ENCODE measurements at places on chromosomes 5 and 9. TPM values are rescaled to one million over a fixed set of nuclear protein-coding genes. Genes with fewer than 3 reads are reported as not detected.
A peak's percentile ranks its signal among the peaks of the same experiment; 100 is the strongest.

- no peaks in the 10 kb centered on the region for H3K4me1 ChIP-seq
- no peaks in the 10 kb centered on the region for H3K36me3 ChIP-seq
- H3K27me3 ChIP-seq: no peaks in the 10 kb centered on the region
- no peak overlapping the region for H3K4me3 ChIP-seq
Observed at GRCh38 chr5:62475072-62475471, 62.5 kb downstream of the IPO11 start.

Gene KLF9
- 20.6 TPM for total RNA-seq

Gene C1QTNF2
- total RNA-seq: not detected

- no peaks in the 10 kb centered on the region for H3K4me1 ChIP-seq
- H3K27me3 ChIP-seq: no peaks in the 10 kb centered on the region
- no peak overlapping the region for H3K4me3 ChIP-seq
Observed at GRCh38 chr5:77301447-77301883, 91.0 kb downstream of the PDE8B start.

Gene SEMA6A
- total RNA-seq: not detected

Gene C9orf153
- total RNA-seq: 0.55 TPM

GRCh38 chr9:34771007-34771406 is 61.1 kb upstream of the CCL21 start:
- no peak overlapping the region for H3K27ac ChIP-seq
- no peaks in the 10 kb centered on the region for H3K27me3 ChIP-seq
- H3K4me3 ChIP-seq: no peak overlapping the region
- H3K4me1 ChIP-seq: no peaks in the 10 kb centered on the region

Gene CAAP1
- 20.0 TPM for total RNA-seq

Gene TICAM2
- 1.3 TPM for total RNA-seq

DNA sequence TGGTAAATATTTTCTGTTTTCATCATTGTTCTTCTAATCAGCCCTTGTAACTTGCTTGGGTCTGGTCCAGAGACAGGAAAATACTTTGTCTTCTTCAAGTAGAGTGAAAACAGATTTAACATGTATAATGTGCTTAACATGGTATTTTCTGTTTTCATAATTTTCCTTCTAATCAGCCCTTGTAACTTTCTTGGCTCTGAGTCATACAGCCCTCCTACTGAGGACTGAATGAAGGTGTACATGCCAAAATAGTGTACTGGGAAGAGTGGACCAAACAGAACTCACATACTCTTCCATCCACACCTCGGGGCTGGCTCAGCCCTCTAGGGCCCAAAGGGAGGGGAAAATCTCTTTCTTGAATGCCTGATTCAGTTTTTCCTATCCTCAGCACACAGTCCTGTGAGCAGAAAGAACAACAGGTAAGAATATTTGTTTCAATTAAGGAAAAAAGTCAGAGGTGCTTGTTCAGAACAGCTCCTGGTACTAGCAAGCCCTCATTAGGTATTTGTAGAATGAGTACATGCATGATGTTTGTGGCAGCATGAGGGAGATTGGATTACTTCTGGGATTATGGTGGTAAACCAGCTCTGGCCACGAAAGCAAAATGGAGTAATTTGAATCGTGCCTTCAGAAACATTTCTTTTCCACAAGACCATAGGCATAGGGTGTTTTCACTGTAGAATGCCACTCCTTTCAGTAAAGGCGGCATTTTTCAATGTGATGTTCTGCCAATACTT is 24.2 kb upstream of the MACIR start:
- H3K27me3 ChIP-seq: no peaks in the 10 kb centered on the region
- no peaks in the 10 kb centered on the region for H3K36me3 ChIP-seq
- H3K27ac ChIP-seq: no peak overlapping the region
- H3K4me3 ChIP-seq: no peak overlapping the region

DNA sequence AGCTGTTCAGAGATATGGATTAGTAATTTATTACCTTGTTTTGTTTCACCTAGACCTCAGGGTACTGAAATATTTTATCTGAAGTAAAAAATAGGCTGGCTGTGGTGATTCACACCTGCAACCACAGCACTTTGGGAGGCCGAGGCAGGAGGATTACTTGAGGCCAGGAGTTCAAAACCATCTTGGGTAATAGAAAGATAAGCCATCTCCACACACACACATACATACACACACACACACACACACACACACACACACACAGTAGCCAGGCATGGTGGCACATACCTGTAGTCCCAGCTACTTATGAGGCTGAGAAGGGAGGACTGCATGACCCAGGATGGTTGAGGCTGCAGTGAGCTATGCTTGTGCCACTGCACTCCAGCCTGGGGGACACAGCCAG is 3.7 kb downstream of the ANXA2R start:
- DNase-seq: no peak
- H3K27me3 ChIP-seq: no peaks in the 10 kb centered on the region
- H3K4me1 ChIP-seq: peaks cover 35% of the 10 kb centered on the region
- H3K4me3 ChIP-seq: no peak overlapping the region
- H3K27ac ChIP-seq: peak overlapping the region; percentile 76
- no peaks in the 10 kb centered on the region for H3K36me3 ChIP-seq

DNA sequence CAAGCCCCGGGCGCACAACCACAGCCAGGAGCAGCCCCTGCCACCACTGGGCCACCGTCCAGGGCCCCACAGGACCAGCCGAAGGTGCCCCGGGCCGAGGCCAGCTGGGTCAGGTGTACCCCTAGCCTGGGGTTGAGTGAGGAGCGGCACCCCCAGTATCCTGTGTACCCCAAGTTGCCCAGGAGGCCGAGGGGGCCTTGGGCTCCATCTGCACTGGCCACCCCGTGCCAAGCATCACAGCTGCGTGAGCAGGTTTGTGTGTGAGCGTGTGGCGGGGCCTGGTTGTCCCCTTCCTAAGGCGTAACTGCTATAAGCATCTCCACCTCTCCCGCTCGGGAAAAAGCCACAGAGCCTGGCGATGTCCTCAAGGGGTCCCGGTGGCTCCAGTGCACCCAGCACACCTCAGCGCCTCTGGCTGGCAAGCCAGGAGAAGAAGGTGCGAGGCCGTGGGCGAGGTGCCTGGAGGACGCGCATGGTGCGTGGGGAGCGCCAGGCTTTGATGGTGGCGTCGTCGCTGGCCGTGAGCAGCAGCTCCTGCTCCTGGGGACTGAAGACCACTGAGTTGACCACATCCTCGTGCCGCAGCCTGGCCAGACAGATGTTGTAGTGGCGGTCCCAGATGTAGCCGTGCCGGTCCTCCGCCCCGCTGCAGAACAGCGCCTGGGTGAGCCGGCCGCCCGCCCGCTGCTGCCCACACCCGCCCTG is 3.9 kb downstream of the FBXW5 start:
- no peak overlapping the region for H3K4me3 ChIP-seq
- H3K27ac ChIP-seq: no peak overlapping the region

Gene TMC1
- total RNA-seq: not detected

Gene FGF1
- not detected for total RNA-seq

Gene SLC36A3
- not detected for total RNA-seq

GRCh38 chr5:149411738-149412519 is 32.8 kb upstream of the IL17B start:
- no peak overlapping the region for H3K27ac ChIP-seq
- DNase-seq: no peak
- no peaks in the 10 kb centered on the region for H3K4me1 ChIP-seq
- H3K4me3 ChIP-seq: no peak overlapping the region
- no peaks in the 10 kb centered on the region for H3K27me3 ChIP-seq

DNA sequence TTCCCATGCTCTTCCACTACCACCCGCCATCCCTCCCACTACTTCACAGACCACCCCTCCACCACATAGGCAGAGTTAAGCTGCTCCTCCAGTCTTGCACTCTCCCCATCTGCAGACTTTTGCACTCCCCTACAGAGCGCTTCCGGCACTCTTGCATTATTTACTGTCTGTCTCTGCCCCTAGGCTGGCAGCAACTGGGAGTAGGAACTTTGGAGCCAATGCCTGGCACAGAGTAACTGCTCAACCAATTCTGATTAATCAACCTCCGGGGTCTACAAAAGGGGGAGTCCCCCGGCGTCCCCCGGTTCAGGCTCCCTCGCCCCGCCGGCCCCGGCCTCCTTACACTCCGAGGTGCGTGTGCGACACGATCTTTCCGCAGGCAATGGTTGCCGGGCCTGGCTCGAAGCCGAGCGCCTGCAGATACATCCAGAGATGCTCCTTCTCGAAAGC is 498 bp downstream of the HAUS6 start:
- peak overlapping the region; percentile 74 for H3K27ac ChIP-seq
- no peaks in the 10 kb centered on the region for H3K36me3 ChIP-seq
- no peaks in the 10 kb centered on the region for H3K27me3 ChIP-seq
- peaks cover 32% of the 10 kb centered on the region for H3K4me1 ChIP-seq
- peak; percentile 43 for DNase-seq

DNA sequence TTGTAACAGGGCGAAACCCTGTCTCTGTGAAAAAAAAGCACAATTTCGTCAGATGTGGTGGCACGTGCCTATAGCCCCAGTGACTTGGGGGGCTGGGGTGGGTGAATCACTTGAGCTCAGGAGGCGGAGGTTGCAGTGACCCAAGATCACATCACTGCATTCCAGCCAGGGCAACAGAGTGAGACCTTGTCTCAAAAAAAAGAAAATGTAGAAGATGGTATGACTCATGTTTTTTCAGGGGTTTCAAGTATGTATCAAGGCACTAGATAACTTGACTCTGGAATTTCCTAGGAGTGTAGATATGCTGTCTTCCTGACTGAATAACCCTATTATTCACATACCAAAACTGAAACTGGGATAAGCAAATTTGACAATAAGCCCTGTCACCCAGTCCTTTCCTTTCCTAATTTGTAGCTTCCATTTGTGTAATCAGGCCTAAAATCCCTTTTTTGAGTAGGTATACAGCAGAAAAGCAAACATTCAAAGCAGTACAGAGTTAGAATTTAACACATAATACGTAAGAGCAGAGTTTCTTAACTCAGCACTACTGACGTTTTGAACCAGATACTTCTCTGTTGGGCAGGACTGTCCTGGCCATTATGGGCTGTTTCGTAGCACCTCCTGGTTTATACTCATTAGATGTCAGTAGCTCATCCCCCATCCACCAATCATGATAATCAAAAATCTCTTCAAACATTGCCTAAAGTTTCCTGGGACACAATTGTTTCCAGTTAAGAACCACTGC is 17.3 kb upstream of the ANKRD18B start:
- H3K36me3 ChIP-seq: no peaks in the 10 kb centered on the region
- H3K27me3 ChIP-seq: no peaks in the 10 kb centered on the region
- DNase-seq: no peak
- H3K4me1 ChIP-seq: no peaks in the 10 kb centered on the region

DNA sequence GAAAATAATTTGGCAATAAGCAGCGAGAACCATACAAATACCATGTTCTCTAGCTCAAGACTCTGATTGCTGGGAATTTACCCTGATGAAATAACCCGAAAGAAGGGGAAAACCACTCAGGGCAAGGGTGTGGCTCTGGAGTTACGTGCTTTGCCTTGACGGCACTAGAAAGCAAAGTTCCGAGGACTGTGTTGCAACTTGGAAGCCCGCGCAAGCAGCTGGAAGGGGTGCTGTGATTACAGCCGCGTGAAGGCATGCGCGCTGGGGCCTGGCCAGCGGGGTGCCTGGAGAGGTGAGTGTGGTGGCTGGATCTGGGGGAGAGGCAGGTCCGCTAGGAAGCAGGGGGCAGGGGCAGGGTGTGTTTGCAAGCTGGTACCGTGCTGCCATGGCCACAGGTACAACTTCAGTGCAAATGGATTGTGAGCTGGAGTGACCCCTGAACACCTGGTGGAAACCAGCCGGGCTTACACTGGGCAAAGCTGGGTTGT is 52.6 kb upstream of the CNOT6 start:
- H3K4me1 ChIP-seq: no peaks in the 10 kb centered on the region
- H3K4me3 ChIP-seq: no peak overlapping the region
- no peak overlapping the region for H3K27ac ChIP-seq
- H3K27me3 ChIP-seq: no peaks in the 10 kb centered on the region

DNA sequence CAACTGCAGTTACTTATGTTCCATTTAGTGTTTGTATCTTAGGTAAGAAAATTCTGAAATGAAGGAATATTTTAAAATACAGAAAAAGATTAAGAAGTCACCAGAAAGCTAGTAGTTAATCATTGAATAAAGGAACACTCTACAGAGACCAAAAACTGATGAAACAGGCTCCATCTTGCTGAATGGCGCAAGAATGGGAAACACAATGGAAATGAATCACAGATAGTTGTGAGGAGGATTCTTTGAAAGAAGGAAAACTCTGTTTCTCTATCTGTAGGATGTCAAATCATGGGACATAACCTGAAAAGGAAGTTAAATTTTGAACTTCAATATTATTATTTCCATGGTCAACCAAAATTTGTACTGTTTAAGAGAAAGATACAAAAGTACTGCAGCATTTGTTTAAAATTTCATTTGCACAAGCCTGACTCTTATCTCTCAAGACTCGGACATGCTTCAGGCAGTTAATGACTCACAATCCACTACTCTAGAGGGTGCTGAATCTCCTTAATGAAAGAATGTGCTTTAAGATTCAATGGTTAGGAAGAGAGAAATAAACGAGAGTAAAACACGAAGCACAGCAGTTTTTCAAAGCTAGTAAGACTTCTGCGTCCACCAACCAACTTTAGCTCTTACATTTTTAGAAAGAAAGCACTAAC is 1064.4 kb upstream of the DMAC1 start:
- no peak overlapping the region for H3K4me3 ChIP-seq
- DNase-seq: no peak
- H3K36me3 ChIP-seq: no peaks in the 10 kb centered on the region

Gene CCL27
- total RNA-seq: not detected

GRCh38 chr9:76575761-76576160 is 116.8 kb downstream of the GCNT1 start:
- no peaks in the 10 kb centered on the region for H3K36me3 ChIP-seq
- H3K27ac ChIP-seq: no peak overlapping the region
- H3K4me3 ChIP-seq: no peak overlapping the region
- no peaks in the 10 kb centered on the region for H3K27me3 ChIP-seq

DNA sequence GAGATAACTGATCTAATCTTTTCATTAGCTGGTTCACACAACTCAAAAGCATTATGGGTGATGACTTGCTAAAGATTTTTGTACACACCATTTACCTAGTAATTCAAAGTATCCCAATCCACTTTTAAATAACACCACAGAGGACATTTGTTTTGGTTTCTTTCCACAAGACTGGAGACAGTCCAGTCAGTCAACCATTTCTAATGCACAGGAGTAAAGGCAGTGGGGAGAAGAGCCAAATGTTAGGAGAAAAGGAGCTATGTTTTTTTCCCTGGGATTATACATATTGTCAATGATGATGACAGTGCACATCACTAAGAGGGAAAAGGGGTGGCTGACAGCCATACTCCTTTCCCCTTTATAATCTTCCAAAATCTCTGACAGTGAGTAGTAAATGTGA is 240.9 kb downstream of the GABRB2 start:
- H3K4me1 ChIP-seq: no peaks in the 10 kb centered on the region
- H3K4me3 ChIP-seq: no peak overlapping the region
- no peaks in the 10 kb centered on the region for H3K27me3 ChIP-seq
- DNase-seq: no peak

All from CD4-positive, alpha-beta memory T cell (primary cell).